ENCODE measurements at places on chromosomes 16 and 17.
A peak's percentile ranks its signal among the peaks of the same experiment; 100 is the strongest.

DNA sequence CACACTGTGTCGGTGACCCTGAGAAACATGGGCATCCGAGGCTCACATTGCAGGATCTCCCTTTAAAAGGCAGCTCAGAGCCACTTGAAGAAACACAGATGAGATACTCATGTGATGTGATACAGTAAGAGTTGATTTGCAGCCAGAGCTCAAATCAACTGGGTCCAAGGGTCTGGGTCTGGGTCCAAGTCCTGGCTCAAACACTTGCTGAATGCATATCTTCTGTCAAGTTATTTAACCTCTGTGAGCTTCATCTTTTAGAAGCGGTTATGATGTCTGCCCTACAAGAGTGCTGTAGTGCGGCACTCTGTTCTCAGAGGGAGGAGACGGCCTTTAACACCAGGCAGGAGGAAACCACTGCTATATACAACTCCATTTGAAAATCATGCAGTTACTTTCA is 6.4 kb downstream of the KRT38 start:
- H3K36me3 ChIP-seq: no peaks in the 10 kb centered on the region
- no peak overlapping the region for H3K4me3 ChIP-seq
- DNase-seq: no peak

DNA sequence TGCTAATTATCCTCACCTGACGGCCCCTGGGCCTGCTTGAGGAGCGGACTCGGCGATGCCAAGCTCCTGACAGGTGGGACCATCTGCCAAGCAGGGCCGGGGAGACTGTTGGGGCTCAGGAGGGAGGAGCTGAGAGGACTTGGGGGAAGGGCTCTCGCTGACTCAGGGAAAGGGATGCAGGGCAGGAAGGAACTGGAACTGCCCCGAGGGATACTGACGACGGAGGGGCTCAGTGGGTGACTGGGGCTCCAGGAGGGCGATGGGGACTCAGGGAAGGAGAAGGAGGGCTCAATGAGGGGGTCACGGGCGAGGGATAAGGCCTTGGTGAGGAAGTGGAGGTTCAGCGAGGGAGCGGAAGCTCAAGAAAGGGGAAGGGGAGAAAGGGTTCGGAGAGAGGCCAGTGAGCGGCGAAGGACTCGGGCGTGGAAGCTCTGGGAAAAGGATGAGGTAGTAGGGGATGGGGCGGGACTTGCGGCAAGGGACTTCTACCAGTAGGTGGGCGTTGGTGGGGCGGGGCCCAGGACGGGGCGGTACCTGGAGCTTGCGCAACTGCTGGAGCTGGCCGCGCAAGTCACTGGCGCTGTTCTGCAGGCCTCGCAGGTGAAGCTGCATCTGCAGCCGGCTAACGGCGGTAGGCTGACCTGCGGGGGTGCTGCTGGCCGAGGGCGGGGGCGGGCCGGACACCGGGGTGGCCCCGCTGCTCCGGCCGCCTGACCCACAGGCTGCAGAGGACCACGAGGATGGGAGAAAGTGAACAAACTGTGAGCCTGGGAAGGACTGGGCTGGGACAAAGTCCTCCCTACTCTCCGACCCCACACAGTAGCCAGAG is 46.5 kb downstream of the SRCIN1 start:
- no peaks in the 10 kb centered on the region for H3K36me3 ChIP-seq
- peaks cover 63% of the 10 kb centered on the region for H3K4me1 ChIP-seq
- peaks cover 7% of the 10 kb centered on the region for H3K27me3 ChIP-seq
- peak; percentile 86 for DNase-seq
- H3K27ac ChIP-seq: peak overlapping the region; percentile 46
- H3K4me3 ChIP-seq: peak overlapping the region; percentile 60

- no peak overlapping the region for H3K4me3 ChIP-seq
- H3K36me3 ChIP-seq: peaks cover 2% of the 10 kb centered on the region
- DNase-seq: no peak
- H3K27me3 ChIP-seq: no peaks in the 10 kb centered on the region
- no peak overlapping the region for H3K27ac ChIP-seq
- peaks cover 32% of the 10 kb centered on the region for H3K4me1 ChIP-seq
These were observed 164.5 kb downstream of the PRKCA start for GRCh38 chr17:66466840-66467367.

DNA sequence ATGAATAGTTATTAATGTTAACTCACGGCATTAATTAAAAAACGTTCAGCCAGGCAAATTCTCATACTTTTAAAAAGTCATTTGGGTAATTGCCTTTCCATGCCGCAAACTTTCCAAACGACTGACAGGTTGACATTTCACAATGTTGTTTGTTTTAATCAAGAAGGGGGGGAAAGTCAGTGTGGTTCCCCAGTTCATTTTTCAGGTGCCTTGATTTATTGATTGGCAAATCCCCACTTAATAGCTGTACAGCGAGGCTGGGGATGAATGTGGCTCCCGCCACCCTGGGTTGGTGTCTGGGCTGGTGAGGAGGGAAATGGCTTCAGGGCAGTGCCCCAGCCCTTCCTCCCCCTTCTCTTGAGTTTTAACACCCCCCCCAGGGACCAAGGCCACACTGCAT is 318.0 kb downstream of the SOX9 start:
- H3K36me3 ChIP-seq: no peaks in the 10 kb centered on the region
- H3K4me3 ChIP-seq: no peak overlapping the region
- H3K4me1 ChIP-seq: no peaks in the 10 kb centered on the region
- no peak for DNase-seq

GRCh38 chr16:51763072-51763661 is 612.1 kb upstream of the SALL1 start:
- DNase-seq: no peak
- H3K4me1 ChIP-seq: no peaks in the 10 kb centered on the region
- H3K4me3 ChIP-seq: no peak overlapping the region
- no peak overlapping the region for H3K27ac ChIP-seq

DNA sequence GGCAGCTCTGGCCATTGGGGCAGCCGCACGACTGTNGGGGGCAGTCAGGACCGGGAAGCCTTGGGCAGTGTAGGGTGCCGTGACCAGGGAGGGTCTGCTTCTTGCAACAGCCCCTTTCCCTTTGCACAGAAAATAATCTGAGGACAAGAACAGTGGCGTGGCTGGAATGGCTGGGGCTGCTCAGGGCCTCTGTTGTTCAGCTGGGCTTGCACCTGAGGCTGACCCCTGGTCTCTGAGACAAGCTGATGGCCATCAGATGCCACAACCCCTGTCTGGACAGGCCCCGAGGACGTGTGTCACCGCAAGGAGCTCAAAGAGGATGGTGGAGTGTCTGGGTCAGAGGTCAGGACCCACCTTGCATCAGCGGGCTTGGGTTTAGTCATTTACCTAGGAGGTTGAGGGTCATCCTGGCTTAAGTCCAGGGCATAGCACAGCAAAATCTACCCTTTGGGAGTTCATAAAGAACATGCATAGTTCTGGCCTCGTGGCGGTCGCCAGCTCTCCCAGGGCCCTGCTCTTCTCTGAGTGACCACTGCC is 46.9 kb downstream of the METRNL start:
- no peak for DNase-seq
- H3K27ac ChIP-seq: no peak overlapping the region
- H3K27me3 ChIP-seq: peaks cover 59% of the 10 kb centered on the region
- no peaks in the 10 kb centered on the region for H3K36me3 ChIP-seq
- H3K4me1 ChIP-seq: no peaks in the 10 kb centered on the region
- no peak overlapping the region for H3K4me3 ChIP-seq

DNA sequence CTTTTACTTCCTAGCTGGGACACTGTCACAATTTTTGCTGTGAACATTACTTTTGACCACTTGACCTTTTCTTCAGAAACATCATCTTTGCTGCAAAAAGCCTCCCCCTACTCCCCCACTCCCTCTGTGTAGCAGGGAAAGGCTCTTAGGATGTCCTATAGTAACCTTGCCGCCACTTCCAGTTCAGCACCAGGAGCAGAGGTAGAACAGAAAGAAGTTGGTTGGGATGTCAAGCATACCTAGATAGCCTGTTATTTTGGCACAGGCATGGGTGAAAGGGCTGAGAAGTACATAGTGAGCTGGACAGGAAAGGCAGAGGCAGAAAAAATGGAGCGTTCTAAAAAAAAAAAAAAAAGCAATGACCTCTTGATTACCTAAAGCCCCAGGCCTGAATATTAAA is 31.3 kb downstream of the SMIM36 start:
- H3K36me3 ChIP-seq: no peaks in the 10 kb centered on the region
- no peak overlapping the region for H3K4me3 ChIP-seq
- DNase-seq: no peak
- no peaks in the 10 kb centered on the region for H3K27me3 ChIP-seq
- H3K27ac ChIP-seq: no peak overlapping the region
- H3K4me1 ChIP-seq: no peaks in the 10 kb centered on the region

GRCh38 chr17:81888988-81889595 is 2.3 kb downstream of the ALYREF start:
- H3K27me3 ChIP-seq: no peaks in the 10 kb centered on the region
- DNase-seq: no peak
- H3K36me3 ChIP-seq: peaks cover 7% of the 10 kb centered on the region
- peaks cover 36% of the 10 kb centered on the region for H3K4me1 ChIP-seq
- H3K27ac ChIP-seq: no peak overlapping the region
- H3K4me3 ChIP-seq: no peak overlapping the region

- no peak for DNase-seq
- H3K4me3 ChIP-seq: no peak overlapping the region
- peaks cover 4% of the 10 kb centered on the region for H3K36me3 ChIP-seq
- H3K27me3 ChIP-seq: no peaks in the 10 kb centered on the region
These were observed 42.5 kb downstream of the AKAP10 start for GRCh38 chr17:19935169-19935568.

DNA sequence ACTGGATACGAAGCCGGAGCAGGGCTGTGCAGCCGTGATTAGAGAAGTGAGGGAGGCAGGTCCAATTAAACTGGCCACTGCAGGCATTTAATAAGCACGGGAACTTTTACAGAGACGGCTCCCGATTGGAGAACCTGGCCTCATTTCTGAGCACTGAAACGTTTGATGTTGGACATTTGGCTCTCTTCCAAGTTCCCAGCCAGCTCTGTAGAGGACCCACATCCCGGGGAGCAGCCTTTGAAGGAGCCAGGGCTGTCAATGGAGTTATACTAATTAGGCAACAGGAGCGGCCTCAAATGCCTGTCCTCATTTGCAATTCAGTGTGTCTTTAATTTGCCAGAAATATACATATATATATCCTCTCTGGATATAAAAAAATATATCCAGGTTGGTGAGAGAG is 499.4 kb upstream of the C16orf82 start:
- DNase-seq: no peak
- H3K27me3 ChIP-seq: peaks cover 5% of the 10 kb centered on the region
- H3K36me3 ChIP-seq: no peaks in the 10 kb centered on the region

DNA sequence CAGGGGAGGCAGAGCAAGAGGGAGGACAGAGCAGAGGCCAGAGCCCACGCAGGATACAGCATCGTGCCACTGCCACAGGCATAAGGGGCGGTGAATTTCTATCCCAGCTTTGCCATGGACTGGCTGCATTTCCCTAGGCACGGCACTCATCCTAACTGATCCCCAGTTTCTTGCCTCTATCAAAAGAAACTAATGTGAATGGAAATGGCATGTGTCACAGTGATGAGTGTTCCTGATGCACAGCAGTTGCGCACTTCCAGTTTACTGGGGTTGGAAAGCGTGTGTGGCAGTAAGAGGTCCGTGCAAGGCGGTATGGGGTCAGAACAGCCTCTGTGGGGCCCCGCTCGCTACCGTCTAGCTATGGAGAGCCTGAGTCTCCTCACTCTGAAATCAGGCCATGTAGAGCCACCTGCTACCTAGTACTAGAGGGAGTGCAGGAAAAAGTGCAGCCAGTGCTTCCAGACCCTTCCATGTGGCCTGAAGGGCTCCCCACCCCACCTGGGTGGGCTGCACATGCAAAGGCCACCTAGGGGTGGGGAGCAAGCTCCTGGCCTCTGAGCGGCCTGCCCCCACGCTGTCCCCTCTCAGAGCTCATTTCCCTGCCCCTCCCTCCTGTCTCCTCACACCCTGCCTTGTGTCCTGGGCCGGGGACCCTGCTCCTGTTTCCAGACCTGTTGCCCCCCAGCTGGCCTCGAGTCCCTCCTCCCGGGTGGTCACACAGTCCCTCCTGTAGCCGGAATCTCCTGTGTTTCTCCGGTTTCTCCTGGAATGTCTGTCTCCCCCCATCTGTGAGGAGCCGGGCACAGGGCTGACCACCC is 5.0 kb upstream of the KCNJ18 start:
- H3K27ac ChIP-seq: no peak overlapping the region
- peaks cover 4% of the 10 kb centered on the region for H3K27me3 ChIP-seq
- H3K36me3 ChIP-seq: no peaks in the 10 kb centered on the region
- H3K4me1 ChIP-seq: no peaks in the 10 kb centered on the region

DNA sequence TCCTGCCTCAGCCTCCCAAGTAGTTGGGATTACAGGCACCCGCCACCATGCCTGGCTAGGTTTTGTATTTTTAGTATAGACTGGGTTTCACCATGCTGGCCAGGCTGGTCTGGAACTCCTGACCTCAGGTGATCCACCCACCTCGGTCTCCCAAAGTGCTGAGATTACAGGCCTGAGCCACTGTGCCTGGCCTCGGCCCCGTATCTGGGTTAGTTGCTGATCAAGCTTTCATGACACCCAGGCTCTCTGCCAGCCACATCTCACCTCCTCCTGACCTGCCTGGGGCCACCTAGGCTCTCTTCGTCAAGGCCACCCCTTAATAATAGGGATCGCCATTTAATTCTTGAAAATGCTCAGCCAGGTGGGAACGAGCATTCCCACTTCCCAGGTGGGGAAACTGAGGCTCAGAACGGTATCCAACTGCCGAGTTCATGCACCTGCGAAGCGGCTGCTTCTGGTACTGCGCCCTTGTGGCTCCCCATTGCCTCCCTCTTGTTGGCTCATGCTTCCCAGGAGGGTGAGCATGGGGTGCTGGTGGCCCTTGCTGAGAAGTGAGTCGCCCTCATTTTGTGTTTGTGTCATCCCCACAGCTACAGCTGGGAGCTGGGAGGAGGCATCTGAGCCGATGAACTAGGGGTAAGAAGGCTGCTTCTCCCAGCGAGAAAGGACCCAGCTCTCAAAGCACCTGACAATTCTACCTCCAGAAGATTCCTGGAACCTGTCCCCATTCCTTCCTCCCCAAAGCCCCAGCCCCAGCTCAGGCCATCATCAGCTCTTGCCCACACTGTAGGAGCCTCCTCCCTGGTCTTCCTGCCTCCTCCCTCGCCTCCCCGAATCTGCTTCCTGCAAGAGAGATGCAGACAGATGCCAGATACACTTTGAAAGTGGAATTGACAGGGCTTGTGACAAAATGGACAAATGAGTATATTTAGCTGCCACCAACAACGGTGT is 17.3 kb upstream of the SNN start:
- no peaks in the 10 kb centered on the region for H3K27me3 ChIP-seq
- no peak overlapping the region for H3K27ac ChIP-seq
- no peak overlapping the region for H3K4me3 ChIP-seq
- no peak for DNase-seq

- no peak overlapping the region for H3K27ac ChIP-seq
- H3K4me1 ChIP-seq: no peaks in the 10 kb centered on the region
- H3K27me3 ChIP-seq: no peaks in the 10 kb centered on the region
- H3K36me3 ChIP-seq: no peaks in the 10 kb centered on the region
- DNase-seq: no peak
These were observed 77.6 kb upstream of the GSE1 start for GRCh38 chr16:85535352-85536072.

DNA sequence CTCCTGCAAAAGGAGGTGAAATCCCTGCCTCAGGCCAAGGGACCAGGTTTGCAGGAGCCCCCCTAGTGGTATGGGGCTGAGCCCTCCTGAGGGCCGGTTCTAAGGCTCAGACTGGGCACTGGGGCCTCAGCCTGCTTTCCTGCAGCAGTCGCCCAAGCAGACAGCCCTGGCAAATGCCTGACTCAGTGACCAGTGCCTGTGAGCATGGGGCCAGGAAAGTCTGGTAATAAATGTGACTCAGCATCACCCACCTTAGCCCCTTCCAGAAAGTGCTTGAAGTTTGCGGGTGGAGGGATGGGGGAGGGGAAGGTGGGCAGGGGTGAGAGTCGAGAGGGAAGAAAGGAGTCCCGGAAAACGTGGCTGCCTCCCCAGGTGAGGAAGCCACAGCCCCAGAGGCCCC is 2.1 kb downstream of the MC1R start:
- H3K27me3 ChIP-seq: peaks cover 88% of the 10 kb centered on the region
- no peak overlapping the region for H3K27ac ChIP-seq
- H3K4me1 ChIP-seq: peaks cover 88% of the 10 kb centered on the region
- no peak for DNase-seq
- H3K36me3 ChIP-seq: no peaks in the 10 kb centered on the region
